ENCODE measurements at places on chromosomes 12 and 14.

DNA sequence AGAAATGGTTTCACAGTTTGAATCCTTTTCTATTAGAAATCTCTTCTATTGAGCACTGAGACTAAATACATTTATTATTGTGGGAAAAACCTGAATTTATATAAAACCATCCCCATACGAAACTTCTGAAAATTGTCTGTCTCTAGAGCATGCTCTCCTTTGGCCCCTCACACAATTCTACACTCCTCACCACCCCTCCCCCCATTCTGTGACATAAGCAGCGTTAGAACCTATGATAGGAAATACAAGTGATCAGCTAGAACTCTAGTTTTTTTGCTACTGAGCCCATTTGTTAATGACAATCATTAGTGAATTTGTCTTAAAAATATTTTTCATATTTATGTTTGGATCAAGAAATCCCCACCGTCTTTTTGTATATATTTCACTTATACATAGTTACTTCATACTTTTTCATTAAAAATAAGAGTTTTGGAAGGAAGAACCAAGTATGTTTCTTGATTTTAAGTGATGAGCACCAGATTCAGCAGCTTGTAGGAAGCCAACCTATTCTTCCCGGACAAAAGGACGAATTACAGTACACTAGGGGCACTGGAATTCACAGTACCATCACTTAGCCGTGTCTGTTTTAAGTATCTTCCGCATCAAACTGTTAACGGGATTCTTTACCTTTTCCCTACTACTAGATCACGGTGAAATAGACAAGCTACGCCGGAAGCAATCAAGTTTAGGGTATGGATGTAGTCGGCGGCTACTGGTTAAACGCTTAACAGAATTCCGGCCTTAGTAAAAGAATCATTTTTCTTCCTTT is 724 bp downstream of the GTSF1 start:
- DNase-seq: no peak

GRCh38 chr14:84208451-84208850 is 1321.5 kb upstream of the FLRT2 start:
- no peak for DNase-seq

DNA sequence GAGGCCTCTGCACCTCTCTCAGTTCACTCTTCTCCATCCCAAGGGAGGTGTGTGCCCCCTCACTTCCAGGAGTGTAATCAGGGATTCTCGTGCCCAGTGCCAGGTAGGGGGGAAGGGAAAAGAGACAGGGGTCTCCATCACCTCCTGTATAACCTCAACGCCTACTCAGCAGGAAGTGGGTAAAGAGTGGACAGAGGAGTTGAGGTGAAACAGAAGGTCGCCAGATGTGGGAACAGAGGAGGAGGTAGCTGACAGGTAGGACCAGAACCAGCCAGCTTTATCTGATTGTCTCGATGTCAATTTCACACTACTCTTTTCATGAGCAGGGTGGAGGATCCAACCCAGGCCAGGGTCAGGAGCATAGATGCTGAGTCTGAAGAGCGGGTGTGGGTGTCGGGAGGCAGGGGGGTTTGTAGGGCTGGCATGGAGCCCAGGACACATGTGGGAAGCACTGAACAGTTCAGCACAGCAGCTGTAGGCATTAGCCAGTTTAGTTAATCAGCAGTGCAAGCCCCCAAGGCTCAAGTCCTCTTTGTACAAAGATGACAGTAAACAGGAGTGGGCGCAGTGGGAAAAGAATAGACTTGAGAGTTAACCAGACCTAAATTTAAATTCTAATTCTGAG is 213.5 kb downstream of the PELI2 start:
- no peak for DNase-seq

DNA sequence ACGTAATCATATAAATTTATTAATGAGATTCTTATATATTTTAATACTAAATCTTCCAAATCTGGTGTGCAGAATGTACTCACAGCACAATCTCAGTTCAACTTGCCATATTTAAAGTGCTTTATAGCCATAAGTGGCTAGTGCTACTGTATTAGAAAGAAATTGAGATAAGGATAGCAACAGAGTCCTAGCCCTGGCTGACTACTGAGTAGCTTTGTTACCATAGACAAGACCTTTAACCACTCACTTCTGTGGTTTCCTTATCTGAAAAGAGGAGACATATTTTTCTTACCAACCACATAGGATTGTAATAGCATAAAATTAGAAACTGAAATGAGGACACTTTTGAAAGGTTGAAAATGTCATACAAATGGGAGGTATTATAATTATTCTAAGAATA is 2.0 kb upstream of the CHURC1 start:
- DNase-seq: no peak

DNA sequence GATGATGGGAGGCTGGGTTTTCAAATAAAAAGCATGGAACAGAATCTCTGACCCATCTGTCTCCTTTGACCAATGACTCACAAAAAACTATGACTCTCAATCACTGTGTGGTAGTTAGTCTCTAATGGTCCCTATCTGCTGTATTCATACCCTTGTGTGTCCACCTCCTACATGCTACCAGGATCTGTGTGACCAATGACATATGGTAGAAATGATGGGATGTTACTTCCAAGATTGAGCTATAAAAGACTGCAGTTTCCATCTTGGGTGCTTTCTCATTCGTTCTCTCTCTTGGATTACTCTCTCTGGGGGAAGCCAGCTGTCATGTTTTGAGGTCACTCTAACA is 144.7 kb upstream of the BTG1 start:
- no peak for DNase-seq

- DNase-seq: no peak
Measured at GRCh38 chr12:10030446-10030845, at the start of gene CLEC9A. TSS of gene CLEC9A (plus strand) at chr12:10030682. CDS start at chr12:10052688, 22,006 bp downstream.

DNA sequence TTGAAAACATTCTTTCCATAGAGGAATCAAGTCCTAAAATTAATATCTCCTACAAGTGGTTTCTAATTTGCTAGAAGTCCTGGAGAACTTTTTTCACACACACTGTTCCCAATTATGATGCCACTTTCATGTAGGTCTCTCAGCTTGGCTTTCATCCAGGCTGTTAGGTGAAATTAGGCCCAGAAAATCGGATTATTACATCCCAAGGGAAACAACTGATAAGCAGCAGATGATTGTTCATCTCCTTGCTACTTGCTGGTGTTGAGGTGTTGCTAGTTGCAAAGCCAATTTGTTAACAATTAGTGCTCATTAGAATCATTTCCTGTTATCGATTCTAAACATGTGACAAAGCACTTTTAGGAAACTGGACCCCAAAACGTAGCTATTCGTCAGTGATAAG is 248.0 kb downstream of the PDZRN4 start:
- no peak for DNase-seq

- DNase-seq: no peak
Measured at GRCh38 chr14:98689951-98690350, 582.0 kb downstream of the BCL11B start.

All from large intestine (tissue), 12 donors.